ENCODE measurements at places on chromosomes 4 and X. TPM values are rescaled to one million over a fixed set of nuclear protein-coding genes. Genes with fewer than 3 reads are reported as not detected.

MAGEB1 gene
- not detected for total RNA-seq

KLB gene
- 0.06 TPM for total RNA-seq

COX7B2 gene
- total RNA-seq = not detected

P2RY4 gene
- not detected for total RNA-seq

- DNase-seq = no peak
Measured at GRCh38 chr4:79338148-79338547, 12.3 kb upstream of the NAA11 start.

GRCh38 chr4:122010610-122011009, 58.8 kb upstream of the TRPC3 start:
- DNase-seq = no peak

- DNase-seq = no peak
Measured at GRCh38 chr4:184807256-184807655, 18.5 kb downstream of the ACSL1 start.

DNA sequence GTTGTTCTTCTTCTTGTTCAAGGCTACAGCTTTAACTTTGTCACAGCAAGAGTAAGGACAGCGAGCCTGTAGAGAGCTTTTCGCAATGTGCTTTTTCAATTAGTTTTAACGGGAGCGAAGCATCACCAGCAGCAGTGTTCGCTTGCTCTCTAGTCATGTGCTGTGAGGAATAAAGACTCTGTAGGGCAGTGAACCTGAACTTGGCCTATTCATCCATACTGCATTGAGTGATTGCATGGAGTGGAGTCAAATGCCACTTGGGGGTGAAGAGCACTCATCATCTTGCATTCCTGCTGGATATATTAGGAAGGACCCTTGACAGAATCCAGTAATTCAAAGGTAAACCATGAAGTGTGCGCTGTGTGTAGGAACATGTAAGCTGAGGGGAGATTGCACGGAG, 240.0 kb downstream of the FRMPD4 start:
- DNase-seq = no peak

- DNase-seq = no peak
Measured at GRCh38 chrX:154408659-154409221, 314 bp downstream of the DNASE1L1 start.

- DNase-seq = no peak
Measured at GRCh38 chrX:70166601-70167590, 10.4 kb upstream of the DGAT2L6 start.

Data from right cardiac atrium (tissue), 5 donors.